Stimulated activated CD8-positive, alpha-beta memory T cell treated with anti-CD3 and anti-CD28 coated beads, Interleukin-15, amount 100 ng/mL, for 24 hours (primary cell): ENCODE measurements at places on chromosomes 2 and 18.

DNA sequence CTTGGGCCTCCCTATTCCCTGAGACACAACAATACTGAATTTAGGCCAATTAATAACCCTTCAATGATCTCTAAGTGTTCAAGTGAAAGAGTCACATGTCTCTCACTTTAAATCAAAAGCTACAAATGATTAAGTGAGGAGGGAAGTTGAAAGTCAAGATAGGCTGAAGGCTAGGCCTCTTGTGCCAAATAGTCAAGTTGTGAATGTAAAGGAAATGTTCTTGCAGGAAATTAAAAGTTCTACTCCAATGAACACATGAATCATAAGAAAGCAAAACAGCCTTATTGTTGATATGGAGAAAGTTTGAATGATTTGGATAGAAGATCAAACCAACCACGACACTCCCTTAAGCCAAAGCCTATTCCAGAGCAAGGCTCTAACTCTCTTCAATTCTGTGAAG, 286.9 kb downstream of the MEIS1 start:
- DNase-seq, result no peak

GRCh38 chr2:238143239-238143951, 4.9 kb downstream of the KLHL30 start:
- DNase-seq, result no peak

DNA sequence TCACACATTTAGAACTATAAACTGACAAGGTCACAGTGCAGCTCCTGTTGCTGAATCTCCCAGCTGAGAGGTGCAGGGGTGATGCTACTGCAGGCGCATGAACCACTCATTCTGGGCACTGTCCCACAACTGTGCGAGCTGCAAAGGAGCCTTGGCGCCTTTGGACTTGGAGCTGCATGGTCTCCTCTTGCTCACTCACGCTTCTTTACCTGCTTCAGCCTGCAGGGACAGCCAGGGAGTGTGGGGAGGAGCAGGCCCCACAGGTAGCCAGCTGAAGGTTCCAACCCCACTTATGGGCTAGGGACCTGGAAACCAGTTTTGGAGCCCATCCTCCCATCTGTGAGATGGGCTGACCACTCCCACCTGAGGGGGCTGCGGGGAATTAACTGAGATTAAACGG, 75.0 kb downstream of the UXS1 start:
- DNase-seq, result no peak

DNA sequence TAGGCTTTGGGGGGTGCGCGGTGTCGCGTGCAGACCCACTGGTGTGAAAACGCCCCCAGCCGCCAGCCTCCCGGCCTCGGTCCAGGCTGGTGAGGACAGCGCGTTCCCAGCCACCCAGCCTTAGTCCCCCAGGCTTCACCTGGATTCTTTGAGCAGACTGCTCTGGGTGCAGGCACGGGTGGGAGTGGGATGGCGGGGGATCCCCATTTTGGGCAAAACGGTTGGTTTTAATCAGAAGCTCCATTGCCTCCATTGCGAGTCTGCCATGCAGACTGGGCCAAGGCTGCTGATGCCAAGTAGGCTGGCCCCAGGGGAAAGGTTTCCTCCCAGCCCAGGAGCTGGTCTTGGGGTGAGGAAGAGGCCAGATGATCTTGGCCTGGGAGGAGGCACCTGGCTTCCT, 445 bp downstream of the MLPH start:
- DNase-seq, result no peak

- DNase-seq, result no peak
These were observed 51.7 kb downstream of the TMEM163 start for GRCh38 chr2:134667081-134667480.

- DNase-seq, result peak; percentile 68
These were observed at the start of gene STAMBP for GRCh38 chr2:73828818-73829570. Gene STAMBP, plus strand, starts transcription at chr2:73828961. Its CDS starts 1,896 bp downstream, at chr2:73830857.

DNA sequence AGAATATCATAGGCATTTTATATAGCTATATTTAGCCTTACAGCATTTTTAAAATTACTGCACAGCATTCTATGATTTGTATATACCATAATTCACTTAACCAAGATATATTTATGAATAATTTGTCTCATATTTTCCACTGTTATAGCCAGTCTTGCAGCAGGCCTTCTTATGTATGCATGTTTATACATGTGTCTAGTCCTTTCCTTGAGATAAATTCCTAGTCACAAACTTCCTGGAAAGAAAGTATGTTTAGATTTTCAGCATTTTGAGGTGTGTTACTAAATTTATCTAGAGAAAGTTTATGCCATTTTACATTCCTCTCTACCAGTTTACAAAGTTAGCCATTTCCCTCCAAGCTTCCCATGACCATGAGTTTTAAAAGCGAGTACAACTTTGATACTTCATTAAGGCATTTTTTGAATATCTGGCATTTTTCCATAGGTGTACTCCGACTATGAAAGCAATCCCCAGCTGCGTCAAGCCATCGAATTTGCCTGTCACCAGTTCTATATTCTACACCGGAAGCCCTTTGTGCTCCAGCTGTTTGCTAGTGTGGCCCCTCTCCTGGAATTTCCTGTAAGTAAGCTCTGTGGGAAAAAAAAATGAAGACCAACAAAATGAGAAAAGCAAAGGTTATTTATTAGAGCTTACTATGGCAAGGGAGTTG, 59.4 kb upstream of the RPE start:
- DNase-seq, result no peak

DNA sequence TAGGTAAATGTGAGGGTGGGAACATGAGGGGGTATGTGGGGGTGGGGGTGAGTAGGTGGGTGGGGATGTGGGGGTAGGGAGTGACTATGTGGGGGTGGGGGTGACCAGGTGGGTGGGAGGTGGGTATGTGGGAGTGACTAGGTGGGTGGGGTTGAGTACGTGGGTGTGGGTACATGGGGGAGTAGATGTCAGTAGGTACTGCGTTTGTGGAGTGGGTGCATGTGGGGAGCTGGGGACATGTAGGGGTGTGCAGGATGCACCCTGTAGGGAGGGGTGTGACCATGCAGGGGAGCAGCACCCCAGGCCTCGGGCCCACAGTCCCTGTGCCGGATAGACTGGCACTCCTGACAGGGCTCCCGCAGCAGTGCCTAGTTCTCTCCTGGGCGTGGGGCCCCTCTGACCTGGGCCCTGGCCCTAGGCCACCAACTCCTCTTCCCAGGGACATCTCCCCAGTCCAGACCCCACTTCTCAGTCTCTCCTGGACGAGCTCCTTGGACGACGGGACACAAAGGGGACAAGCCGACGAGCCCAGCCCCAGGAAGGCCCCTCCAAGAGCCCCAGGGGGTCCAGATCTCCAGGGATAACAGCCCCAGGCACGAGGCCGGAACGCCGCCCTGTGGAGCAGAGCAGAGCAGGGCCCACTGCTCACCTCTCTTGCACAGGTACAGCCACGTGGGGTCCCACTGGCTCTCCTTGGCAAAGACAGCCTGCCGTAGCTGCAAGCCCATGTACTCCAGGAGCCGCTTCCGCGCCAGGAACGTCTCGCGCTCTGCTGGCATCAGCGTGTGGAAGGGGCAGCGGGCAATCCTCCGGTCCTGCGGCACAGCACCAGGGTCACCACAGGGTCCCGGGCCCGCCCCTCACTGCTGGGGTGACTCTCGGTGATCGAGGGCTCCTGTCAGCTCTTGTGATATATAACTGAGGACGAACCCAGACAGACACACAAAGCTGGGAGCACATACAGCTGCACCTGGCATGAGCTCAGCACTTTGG, 58.2 kb downstream of the ANKMY1 start:
- no peak for DNase-seq
